ENCODE measurements at places on chromosomes 4 and X.

DNA sequence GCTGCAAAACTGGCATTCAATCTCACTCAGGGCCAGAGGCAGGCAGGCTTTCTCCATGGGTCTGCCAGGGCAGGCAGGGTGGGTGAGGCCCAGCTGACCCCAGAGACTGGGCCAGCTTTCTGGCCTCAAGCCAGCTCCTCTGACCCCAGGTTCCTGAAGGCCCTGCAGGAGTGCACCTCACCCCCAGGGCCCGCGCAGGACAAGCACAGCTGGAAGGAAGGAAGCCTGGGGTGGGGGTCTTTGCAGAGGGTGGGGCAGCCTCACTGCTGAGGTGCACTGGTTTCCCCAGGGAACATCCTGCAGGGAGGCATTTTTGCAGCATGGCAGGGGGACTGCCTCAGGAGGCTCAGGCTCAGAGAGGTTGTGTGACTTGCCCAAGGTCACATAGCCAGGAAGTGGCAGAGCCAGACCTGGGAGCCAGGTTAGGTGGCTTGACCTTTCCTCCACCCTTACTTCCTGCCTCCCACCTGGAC lies 31.5 kb upstream of the AFAP1 start:
- no peak for DNase-seq

DNA sequence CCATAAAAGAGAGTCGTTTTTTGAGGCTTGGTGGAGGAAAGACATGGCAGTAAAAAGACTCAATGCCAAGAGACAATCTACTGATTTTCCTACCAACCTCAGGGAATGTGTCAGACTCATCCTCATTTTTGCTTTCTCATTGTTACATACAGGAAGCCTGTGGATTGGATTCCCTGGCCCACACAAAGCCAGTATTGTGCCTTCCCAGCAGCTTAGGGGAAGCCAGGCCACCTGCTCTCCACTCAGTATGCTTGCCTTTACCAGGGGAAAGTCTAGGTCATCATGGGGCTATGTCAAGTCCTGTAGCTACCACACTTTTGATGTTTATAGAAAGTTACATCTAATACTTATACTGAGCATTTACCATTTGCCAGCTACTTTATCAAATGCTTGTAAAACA lies 11.0 kb downstream of the BMX start:
- no peak for DNase-seq

DNA sequence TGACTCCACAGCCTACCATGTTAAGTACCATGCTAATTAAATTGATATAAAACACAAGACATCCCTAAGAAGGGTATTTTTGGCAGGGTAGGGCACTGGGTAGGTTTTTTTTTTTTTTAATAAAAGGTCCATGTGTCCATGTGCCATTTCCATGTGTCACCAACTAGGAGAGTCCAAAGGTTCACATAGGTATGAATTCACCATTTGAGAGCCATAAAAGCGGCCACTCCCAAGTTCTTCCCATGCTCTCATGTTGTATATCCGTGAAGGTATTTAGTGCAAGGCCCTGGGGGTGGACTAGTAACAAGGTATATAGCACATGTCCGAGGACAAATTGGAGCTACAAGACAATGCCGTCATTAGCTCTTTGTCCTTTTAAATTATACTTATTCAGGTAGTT lies 107.3 kb downstream of the PDE5A start:
- DNase-seq = no peak

- DNase-seq = no peak
These were observed 14.7 kb downstream of the APEX2 start for GRCh38 chrX:55014897-55015299.

GRCh38 chr4:35793045-35793722 lies 451.1 kb downstream of the ARAP2 start:
- DNase-seq = no peak

DNA sequence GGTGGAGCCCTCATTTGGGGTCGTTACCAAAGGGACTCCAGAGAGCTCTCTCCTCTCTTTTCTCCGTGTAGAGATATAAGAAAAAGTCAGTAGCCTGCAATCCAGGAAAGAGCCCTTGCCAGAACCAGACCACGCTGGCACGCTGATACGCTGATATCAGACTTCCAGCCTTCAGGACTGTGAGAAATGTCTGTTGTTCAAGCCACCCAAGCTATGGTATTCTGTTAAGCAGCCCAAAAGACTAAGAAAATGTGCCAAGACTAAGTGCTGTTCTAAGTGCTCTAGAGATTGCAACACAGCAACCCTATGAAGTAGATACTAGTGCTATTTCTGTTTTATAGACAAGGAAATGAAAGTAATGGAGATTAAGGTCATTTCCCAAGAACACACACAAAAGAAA lies 205.7 kb downstream of the CAMK2D start:
- DNase-seq = no peak

DNA sequence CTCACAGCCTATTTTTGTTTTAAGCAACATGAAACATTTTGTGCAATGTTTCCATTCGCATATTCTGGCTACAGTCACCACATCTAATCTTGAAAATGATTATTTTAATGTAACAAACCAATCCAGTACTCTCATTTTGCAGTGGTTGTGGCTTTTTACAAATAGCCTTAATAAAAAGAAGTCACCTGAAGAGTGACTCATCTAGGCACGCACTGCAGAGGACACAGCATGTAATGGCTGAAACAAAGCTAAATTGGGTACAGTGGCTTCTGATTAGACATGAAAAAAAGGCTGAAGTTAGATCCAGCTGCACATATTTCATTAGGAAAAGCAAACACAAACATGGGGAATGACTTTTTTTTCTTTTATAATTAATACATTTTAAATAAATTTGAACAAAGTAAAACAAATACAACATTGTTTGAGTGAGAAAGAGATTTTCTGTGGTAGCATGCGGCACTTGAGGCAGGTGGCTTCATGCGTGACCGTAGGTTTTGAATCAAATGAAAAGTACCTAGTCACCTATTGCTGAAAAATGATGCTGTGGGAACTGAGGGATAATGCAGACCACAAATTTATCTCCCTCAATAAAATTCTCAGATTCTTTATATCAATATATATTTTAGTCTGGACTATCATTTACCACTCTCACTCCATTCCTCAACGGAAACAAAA lies 240.8 kb upstream of the DDX53 start:
- no peak for DNase-seq

- no peak for DNase-seq
These were observed 80.0 kb downstream of the CLDN34 start for GRCh38 chrX:10047133-10047532.

DNA sequence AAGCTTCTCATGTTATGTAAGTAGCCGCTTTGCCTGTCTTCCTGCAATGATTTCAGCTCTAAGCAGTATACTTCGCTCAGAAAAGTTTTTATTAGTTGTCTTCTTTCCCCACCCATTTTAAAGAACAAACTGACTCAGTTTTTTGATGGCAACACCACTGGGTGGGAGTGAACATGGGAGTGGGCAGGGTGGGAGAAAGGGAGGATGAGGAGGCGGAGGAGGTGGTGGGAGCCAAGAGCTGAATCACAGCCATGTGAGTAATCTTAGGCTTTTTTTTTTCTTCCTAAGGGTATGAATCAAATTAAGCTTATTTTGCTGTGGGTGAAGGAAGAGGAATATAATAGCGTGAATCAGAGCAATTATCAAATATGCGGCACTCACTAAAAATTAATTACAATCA lies 574.3 kb upstream of the DIPK2B start:
- DNase-seq = peak; percentile 34

DNA sequence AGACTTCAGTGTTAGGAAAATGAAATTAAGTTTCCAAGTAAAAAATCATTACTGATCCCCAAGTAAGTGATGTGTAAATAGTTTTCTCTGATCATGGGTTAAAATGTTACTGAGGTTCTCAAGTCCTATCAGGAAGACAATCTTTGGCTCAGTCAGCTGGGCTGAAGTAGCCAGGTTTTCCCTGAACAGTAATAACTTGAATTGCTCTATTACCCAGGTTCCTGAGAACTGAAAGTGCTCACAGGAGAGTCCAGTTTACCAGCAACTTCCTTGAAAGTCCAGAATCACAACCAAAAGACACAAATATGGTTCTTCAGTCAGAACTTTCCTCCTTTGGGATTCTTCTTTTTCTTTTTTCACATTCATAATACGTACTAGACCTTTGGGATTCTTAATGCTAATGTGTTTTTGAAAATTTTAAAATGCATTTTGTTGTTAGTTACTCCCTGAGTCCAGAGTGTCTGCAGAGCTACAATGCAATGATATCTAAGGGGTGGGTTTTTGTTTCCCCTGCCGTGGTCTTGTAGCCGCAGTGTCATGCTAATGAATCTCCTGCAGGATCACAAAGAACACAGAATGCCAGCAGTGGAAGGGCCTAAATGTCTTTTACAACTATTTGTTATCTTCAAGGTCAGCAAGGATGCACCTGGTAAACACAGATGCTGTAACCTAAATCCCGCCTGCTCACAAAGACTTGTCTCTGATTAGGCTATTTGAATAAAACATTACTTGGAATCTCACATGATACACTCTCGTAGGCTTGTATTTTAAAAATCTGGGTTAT lies 439.8 kb upstream of the NR3C2 start:
- no peak for DNase-seq

- DNase-seq = no peak
These were observed 202.0 kb downstream of the APBB2 start for GRCh38 chr4:41012293-41012692.

GRCh38 chr4:705278-706082 lies at the start of gene PCGF3:
TSS of gene PCGF3 (plus strand) at chr4:705832. CDS start at chr4:733681, 27,849 bp downstream.
- peak; percentile 95 for DNase-seq

All from head of caudate nucleus (tissue), 42 donors.